ENCODE measurements at places on chromosomes 7 and 10.

DNA sequence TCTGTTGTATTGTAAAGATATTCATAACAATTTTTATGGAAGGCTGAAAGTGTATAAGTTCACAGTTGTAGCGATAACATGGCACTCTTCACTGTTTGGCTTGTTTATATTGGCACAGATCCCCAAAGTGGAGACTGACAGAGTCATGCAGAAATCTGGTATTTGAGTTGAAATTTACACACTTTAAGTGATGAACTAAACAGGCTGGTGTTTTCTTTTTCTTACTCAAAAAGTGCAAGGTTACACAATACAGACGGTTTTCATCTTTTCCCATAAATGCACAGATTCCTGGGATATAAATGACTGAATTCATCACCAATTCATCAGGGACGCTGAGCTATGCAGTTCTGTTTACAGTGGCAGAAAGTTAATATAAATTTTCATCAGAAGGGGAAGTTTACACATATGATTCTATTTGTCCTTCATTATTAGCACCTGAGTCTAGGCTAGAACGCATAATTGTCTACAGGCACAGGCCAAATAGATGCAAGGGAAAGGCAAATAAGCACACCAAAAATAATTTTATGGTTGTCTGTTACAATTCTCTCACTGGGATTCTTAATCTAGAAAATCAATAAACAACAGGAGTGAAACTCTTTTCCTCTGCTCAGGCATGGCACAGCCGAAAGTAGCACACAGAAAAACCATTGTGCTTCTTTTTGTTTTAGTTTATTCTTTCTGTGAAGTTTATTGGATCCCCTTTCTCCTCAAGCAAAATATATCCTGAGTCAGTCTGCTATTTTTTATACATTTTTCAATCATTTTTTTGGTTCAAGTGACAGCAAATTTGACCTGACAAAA is 88.0 kb downstream of the FOXP2 start:
- no peak for DNase-seq
- H3K27me3 ChIP-seq, result no peaks in the 10 kb centered on the region
- H3K4me3 ChIP-seq, result no peak overlapping the region
- no peaks in the 10 kb centered on the region for H3K4me1 ChIP-seq
- no peaks in the 10 kb centered on the region for H3K36me3 ChIP-seq
- no peak overlapping the region for H3K27ac ChIP-seq

DNA sequence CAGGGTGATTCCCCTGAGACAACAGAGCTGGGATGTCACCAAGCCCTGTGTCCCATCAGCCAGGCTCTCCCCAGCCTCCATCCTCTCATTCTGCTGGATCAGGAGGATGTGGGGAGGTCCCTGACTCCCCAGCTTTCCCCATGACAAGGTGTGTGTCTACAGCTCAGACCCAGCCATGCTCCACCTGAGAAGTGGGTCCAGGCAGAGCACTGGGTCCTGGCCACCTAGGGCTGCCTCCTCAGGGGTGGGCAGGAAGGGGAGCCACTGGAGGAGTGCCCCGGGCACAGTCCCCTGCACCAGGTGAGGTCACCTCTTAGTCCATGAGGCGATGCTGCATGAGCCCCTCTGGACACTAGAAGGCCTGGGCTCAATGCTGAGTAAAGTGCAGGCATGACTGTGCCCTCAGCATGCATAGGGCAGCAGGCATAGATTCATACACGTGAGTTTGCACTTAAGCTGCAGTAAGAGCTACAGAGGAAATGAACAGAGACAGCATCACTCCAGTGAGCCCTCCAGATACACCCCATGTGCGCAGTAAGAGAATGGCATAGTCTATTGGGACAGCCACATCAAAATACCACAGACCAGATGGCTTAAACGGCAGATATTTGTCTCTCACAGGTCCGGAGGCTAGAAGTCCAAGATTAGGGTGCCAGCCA is 48.3 kb downstream of the ALOX5 start:
- peaks cover 44% of the 10 kb centered on the region for H3K27me3 ChIP-seq
- DNase-seq, result no peak
- H3K36me3 ChIP-seq, result no peaks in the 10 kb centered on the region
- no peak overlapping the region for H3K27ac ChIP-seq

- no peaks in the 10 kb centered on the region for H3K27me3 ChIP-seq
- DNase-seq, result no peak
- no peak overlapping the region for H3K4me3 ChIP-seq
Observed at GRCh38 chr7:55152516-55152915, 133.7 kb downstream of the EGFR start.

DNA sequence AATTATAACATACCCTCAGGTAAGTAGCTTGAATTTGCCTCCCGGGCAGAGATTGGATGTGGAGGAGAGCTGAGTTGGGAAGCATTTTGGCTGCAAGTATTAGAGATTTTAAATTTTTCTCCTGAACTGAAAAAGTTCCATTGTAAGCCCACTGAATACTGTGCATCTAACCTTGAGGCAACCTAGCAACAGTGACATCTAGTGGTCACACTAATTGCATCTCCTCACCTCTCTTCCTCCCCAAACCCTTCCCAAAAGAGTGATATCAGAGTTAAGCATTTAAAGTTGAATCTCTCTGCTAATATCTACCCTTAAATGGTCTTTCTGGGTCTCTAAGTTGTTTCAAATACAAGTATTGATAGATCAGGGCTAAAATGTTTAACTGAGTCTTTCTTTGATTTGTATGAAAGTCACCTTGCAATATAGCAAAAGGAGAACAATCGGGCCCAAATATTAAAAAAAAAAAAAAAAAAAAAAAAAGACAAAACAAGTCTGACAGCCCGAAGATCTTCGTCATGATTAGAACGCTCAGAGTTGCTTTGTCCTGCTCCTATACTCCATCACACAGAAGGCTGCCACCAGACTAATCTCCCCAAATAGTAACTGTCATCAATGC is 40.4 kb upstream of the DLX5 start:
- H3K27ac ChIP-seq, result no peak overlapping the region
- H3K27me3 ChIP-seq, result no peaks in the 10 kb centered on the region
- H3K36me3 ChIP-seq, result no peaks in the 10 kb centered on the region
- H3K4me1 ChIP-seq, result no peaks in the 10 kb centered on the region

DNA sequence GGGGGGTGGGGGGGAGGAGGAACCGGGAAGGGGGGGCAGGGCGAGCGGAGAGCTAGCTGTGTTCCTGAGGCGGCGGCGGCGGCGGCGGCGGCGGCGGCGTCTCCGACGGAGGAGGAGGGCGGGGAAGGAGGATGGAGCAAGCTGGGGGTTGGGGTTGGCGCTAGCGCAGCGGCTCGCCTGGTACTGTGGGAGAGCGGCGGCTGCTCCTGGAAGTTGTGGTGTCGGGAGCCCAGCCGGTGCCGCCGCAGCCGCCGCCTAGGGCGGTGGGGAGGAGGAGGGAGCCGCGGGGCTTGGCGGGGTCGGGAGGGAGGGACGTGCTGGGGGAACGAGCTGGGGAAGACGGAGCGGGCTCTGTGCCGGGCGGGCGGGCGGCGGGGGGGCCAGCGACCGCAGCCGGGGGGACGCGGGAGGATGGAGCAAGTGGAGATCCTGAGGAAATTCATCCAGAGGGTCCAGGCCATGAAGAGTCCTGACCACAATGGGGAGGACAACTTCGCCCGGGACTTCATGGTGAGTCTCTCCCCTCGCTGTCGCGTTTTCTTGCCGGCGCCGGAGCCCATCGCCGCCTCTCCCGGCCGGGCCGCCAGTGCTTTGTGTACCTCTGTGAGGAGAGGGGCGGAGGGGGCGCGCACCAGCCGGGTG is at the start of gene PTPN12:
Gene PTPN12 (plus strand): TSS at position 160 of the 642 bp plus-strand sequence. CDS start 252 bp downstream, at position 412.
- H3K4me1 ChIP-seq, result peaks cover 34% of the 10 kb centered on the region
- no peaks in the 10 kb centered on the region for H3K36me3 ChIP-seq
- peak within 1 kb of the TSS; percentile 99 for H3K27ac ChIP-seq
- no peak for DNase-seq

DNA sequence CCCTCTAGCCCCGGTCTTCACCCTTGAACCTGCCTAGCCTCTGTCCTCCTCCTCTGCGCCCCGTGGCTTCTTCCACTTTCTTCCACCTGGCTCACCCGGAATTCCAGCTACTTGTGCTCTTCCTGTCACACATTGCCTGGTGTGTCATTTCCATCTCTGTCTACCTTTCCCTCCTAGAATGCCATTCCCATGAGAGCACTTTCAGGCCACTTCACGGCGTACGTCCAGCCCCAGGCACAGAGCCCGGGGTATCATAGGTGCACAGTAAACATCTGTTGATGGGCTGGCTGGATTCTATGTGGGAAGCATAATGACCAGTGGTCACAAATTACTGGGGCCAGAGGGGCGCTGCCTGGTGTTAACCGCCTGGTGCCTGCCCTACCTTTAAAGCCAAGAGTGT is 161.3 kb downstream of the CUX1 start:
- H3K27me3 ChIP-seq, result no peaks in the 10 kb centered on the region
- no peaks in the 10 kb centered on the region for H3K36me3 ChIP-seq

DNA sequence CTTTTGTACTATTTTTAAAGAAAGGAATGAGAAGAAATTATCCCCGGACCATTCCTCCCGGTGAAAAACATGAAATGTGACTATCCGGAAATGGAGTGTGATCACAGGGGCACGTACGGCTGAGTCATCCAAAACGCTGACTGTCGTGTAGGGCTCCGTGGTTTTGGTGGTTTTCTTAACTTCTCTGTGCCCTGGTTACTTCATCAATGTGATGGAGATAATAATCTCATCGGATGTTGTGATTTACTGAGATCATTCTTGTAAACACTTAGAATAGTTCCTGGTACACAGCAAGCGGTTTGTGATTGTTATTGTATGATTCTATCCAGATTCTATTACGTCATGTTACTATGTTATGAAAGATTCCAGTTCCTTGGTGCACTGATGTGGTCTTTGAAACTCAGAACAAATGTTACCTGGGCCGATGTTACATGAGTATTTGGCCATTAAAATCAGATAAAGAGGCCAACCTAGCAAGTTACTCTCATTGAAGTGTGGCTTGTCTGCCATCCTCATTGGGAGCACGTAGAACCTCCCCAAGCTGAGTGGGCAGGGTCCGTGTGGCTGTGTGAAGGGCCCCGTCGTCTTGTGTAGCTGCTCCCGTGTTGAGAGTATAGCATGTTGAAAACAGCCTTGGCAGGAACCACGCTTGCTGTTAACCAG is 99.5 kb downstream of the CAMK1D start:
- no peaks in the 10 kb centered on the region for H3K4me1 ChIP-seq
- no peak for DNase-seq
- no peaks in the 10 kb centered on the region for H3K36me3 ChIP-seq
- no peak overlapping the region for H3K27ac ChIP-seq
- no peak overlapping the region for H3K4me3 ChIP-seq

- H3K4me3 ChIP-seq, result no peak overlapping the region
- no peaks in the 10 kb centered on the region for H3K36me3 ChIP-seq
- peaks cover 5% of the 10 kb centered on the region for H3K4me1 ChIP-seq
- no peak overlapping the region for H3K27ac ChIP-seq
Observed at GRCh38 chr7:66886152-66886551, 34.9 kb upstream of the TMEM248 start.

DNA sequence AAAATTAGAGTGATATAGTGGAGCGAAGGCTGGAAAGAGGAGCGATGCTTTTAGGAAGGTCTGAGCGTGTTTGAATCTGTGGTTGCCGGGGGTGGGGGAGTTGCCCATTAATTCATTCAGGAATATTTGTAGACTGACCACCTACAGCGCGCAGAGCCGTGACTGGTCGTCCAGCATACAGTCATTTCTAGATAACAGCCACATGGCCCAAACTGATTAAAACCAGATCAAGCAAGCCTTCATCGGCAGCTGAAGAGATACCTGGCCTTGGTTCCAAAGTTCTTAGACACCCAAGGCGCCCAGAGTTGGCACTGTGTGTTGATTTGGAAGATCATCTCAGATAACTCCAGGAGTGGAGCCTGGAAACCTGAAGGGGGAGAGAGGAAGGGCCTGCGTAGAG is 1.7 kb downstream of the PROSER2 start:
- H3K36me3 ChIP-seq, result no peaks in the 10 kb centered on the region
- peaks cover 17% of the 10 kb centered on the region for H3K4me1 ChIP-seq
- peak overlapping the region; percentile 88 for H3K4me3 ChIP-seq
- no peak for DNase-seq
- no peaks in the 10 kb centered on the region for H3K27me3 ChIP-seq

GRCh38 chr7:51456-52068 is 140.8 kb upstream of the FAM20C start:
- DNase-seq, result no peak
- H3K4me1 ChIP-seq, result no peaks in the 10 kb centered on the region
- H3K36me3 ChIP-seq, result no peaks in the 10 kb centered on the region
- peaks cover 5% of the 10 kb centered on the region for H3K27me3 ChIP-seq

DNA sequence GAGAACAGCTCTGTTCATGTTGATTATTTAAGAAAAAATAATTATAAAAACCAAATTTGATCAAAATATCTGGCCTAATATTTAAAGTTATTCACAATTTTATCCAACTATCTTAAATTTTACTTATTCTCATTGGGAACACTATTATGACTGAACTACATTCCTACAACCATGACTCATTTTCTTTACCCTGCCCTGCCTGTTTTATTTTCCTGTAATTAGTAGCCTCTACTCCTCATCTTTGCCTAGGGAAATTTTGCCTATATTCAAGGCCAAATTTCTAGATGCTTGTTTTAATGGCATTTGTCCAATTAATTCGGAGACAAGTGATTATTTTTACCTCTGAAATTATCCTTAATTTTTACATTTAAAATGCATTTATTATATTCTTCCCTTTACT is 289.7 kb upstream of the TMEM229A start:
- H3K4me1 ChIP-seq, result no peaks in the 10 kb centered on the region
- no peak overlapping the region for H3K27ac ChIP-seq
- H3K27me3 ChIP-seq, result no peaks in the 10 kb centered on the region
- DNase-seq, result no peak
- no peaks in the 10 kb centered on the region for H3K36me3 ChIP-seq

DNA sequence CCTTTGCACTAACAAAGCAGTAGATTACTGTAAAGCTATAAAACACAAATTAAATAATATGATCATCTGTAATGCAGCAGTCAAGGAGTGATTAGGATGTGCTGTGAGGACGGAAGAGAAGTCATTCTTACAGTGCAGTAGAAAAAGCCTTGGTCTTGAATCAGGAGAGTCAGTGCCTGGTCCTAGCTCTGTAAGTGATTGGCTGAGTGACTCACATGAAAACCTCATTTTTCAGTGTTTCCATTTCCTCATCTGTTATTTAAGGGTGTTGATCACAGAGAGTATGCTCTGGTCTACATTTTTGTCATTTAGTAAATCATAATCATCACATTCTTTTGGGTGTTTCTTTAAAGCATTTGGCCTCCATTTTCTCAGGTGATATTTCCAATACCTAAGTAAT is 717.8 kb downstream of the LRMDA start:
- no peak for DNase-seq
- no peaks in the 10 kb centered on the region for H3K27me3 ChIP-seq
- no peak overlapping the region for H3K4me3 ChIP-seq
- no peak overlapping the region for H3K27ac ChIP-seq
- no peaks in the 10 kb centered on the region for H3K36me3 ChIP-seq
- no peaks in the 10 kb centered on the region for H3K4me1 ChIP-seq

- H3K36me3 ChIP-seq, result no peaks in the 10 kb centered on the region
- DNase-seq, result no peak
- H3K4me3 ChIP-seq, result no peak overlapping the region
- no peaks in the 10 kb centered on the region for H3K4me1 ChIP-seq
- no peak overlapping the region for H3K27ac ChIP-seq
- H3K27me3 ChIP-seq, result no peaks in the 10 kb centered on the region
Observed at GRCh38 chr10:96803288-96803664, 28.8 kb upstream of the LCOR start.

GRCh38 chr10:110355141-110355831 is 50.6 kb upstream of the SMNDC1 start:
- no peak overlapping the region for H3K4me3 ChIP-seq
- no peaks in the 10 kb centered on the region for H3K27me3 ChIP-seq
- DNase-seq, result no peak
- H3K4me1 ChIP-seq, result peaks cover 41% of the 10 kb centered on the region
- no peaks in the 10 kb centered on the region for H3K36me3 ChIP-seq

Measured in keratinocyte (primary cell).